CD4-positive, alpha-beta T cell treated with Interleukin-15 for 1 hour (primary cell): ENCODE measurements at places on chromosomes 12 and 14.

DNA sequence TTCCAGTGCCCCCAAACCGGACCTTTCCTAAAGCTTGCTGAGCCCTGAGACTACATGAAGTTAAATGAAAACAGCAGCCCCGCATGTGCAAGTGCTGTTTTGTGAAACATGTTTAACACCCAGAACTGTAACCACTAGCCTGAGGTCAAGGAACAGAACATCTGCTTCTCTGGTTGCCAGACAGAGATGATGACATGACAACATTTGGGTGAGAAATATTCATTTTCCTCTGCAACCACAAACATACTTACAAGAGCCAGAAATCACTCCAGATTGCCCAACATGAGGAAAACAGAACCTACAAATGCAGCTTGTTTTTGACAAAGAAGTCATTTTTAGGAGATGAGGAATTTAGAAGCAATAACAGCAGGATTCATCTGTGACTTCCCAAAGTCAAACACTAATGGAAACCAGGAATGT, 110.4 kb downstream of the BCAT1 start:
- DNase-seq: no peak

DNA sequence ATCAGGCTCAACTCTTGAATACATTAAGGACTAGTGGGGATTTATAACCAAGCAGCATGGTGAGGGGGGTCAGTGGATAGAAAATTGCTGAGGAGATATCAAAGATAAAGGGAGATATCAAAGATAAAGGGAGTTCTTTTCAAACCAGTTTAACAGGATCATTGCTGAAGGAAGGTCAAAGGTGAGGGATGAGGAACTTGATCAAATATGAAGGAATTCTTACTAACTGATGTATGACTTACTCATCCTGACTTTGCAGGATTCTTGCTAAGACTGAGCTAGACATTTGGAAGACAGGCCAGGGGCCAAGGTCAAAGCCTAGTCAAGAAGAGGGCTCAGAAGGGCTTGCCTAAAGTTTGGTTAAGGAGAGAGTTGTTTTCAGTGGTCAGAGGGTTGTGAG, 4.8 kb downstream of the ABHD4 start:
- no peak for DNase-seq

GRCh38 chr12:115918763-115919162, 358.7 kb downstream of the MED13L start:
- DNase-seq: no peak

DNA sequence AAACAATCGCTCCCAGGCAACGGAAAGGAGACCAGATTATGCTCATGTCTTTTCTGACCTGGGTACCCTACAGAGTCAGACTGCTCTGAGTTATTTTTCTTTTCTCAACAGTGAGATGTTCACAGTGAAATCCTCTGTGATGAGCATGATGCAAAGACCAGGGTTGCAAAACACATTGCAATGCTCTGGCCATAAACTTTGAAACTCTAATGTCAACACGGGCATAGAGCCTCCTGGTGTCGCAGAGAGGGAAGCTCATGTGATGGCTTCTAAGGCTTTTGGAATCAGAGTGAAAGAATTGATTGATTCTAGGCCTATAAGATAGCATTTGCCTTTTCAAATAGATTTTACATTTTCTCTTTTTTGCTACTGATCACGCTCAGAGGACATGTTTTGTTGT, 193.4 kb downstream of the RASSF9 start:
- DNase-seq: no peak

- no peak for DNase-seq
Observed at GRCh38 chr12:20455001-20455706, 86.8 kb downstream of the PDE3A start.

DNA sequence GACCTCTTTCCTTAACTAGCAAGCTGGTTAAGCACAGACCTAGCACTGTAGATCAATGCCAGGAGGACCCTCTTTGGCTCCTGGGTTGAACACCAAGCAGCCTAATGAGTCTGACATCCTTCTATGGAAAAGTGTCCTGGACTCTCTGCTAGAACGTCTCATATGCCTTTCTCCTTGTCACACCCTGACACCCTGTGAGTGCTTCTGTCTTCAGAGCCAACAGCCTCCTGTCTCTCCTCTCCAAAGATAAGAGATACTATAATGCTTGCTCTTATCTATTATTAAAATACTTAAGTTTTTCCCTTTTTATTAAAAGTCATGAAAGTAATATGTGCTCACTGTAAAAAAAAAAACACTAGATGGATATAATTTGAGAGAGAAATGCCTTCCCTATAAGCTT, 222.7 kb downstream of the FOXN3 start:
- DNase-seq: no peak
